ENCODE measurements at places on chromosomes 2 and 18. TPM values are rescaled to one million over a fixed set of nuclear protein-coding genes. Genes with fewer than 3 reads are reported as not detected.

- DNase-seq, result no peak
These were observed 18.6 kb downstream of the BUB1 start for GRCh38 chr2:110659248-110659647.

GRCh38 chr2:212904646-212905045, 246.8 kb downstream of the IKZF2 start:
- DNase-seq, result no peak

GRCh38 chr2:25340181-25340921, 1.4 kb downstream of the DNMT3A start:
- DNase-seq, result no peak

GRCh38 chr2:236755278-236755840, 185.7 kb downstream of the ACKR3 start:
- no peak for DNase-seq

GRCh38 chr2:7111626-7112025, 194.4 kb downstream of the RNF144A start:
- no peak for DNase-seq

GRCh38 chr18:7902399-7902839, 335.3 kb downstream of the PTPRM start:
- DNase-seq, result no peak

DNA sequence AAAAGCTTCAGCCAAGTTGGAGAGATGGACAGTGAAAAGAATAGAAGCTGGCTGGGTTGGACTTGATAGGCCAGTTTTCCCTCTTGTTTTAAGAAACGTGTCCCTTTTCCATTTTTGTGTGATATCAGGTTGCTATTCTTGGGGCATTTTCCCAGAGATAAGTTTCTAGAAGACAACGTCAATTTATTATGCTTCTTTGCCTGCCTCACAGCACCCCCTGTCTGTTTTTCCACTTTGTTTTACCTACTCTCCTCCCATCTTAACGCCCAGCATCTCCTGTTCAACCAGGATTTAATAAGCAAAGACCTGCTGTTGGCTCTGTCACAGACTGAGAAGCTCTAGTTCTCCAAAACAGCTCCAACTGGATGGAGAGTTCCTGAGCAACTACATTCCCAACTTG, 317.8 kb upstream of the ZNF521 start:
- no peak for DNase-seq

GRCh38 chr2:62920070-62920469, 130.6 kb upstream of the OTX1 start:
- DNase-seq, result no peak

- no peak for DNase-seq
These were observed 87.3 kb downstream of the COLEC12 start for GRCh38 chr18:413233-413632.

GRCh38 chr2:11160256-11160655, 5.0 kb downstream of the SLC66A3 start:
- DNase-seq, result no peak

DNA sequence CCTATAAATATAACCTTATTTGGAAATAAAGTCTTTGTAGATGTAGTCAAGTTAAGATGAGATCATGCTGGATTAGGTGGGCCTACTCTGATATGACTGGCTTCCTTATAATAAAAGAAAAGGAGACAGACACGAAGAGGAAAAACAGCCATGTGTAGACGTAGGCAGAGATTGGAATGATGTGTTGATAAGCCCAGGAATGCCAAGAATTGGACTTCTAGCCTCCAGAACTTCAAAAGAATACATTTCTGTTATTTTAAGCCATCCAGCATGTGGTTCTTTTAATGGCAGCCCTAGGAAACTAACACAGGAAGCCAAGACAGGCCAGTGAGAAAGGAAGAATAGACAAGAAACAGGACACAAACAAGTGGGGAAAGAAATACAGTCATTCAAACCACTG, 68.6 kb downstream of the NYAP2 start:
- no peak for DNase-seq

DNA sequence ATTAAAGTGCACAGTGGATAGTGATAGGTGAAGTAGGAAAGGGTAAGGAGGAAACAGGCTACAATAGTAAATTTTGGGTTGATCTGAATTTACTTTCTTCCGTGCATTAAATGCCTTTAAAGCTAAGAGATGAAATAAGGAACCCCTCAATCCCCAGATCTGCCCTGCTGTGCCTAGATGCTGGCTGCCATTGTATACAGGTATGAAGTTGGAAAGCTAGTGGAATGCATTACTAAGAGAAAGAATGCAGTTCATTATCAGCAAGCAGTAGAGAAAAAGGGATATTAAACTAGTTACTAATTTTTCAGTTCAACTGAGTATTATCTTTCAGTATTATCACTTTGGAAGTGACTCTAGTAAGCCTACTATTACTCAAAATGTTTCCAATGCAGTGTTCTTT, 93.3 kb downstream of the WDPCP start:
- no peak for DNase-seq

- DNase-seq, result no peak
These were observed 95.4 kb downstream of the ZBTB7C start for GRCh38 chr18:48313792-48314191.

- no peak for DNase-seq
These were observed 223.5 kb downstream of the EIPR1 start for GRCh38 chr2:3154146-3154545.

GRCh38 chr18:61719671-61720070, 173.1 kb downstream of the RNF152 start:
- DNase-seq, result peak; percentile 68

DNA sequence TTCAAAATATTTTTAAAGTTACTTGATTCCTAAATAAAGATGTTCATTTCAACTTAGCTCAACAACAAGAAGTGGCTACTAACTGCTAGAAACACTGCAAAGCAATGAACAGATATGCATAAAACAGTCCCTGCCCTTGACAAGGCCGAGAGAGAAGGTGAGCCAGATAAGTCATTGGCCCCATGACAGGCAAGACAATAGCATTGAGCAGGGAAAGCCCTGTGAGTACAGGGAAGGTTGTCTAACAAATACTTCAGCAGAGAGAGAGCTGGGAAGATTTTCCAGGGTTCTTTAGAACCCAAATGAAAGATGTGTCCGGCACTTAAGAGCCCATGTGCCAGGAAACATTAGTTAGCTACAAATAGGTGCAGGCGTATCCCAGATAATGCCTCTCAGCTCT, 4.7 kb downstream of the LAMA1 start:
- no peak for DNase-seq

DNA sequence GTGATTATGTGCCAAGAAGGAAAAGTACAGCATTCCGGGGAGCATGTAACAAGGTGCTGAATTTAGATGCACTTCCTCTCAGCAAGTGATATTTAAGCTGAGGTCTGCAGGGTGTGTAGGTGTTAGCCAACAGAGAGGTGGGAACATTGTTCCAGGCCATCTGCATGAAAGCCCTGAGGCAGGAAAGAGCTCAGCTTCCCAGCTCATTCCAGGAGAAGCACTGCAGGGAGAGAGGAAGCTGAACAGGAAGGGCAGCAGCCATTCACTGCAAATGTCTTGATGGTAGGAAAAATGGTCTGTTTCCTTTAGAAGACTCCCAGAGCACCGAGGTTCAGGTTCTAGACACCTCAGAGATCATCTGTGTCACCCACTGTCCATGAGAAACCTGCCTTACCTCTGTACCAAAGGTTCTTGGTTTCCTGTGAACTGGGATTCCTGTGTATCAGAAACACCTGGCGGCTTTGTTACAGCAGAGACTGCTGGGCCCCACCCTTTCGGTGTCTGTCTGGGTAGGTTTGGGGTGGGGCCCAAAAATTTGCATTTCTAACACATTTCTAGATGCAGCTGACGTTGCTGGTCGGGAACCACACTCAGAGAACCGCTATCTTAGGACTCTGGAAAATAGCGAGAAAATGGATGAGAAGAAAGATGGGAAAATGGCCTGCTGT, 84.0 kb downstream of the RTN4 start:
- DNase-seq, result peak; percentile 16

DNA sequence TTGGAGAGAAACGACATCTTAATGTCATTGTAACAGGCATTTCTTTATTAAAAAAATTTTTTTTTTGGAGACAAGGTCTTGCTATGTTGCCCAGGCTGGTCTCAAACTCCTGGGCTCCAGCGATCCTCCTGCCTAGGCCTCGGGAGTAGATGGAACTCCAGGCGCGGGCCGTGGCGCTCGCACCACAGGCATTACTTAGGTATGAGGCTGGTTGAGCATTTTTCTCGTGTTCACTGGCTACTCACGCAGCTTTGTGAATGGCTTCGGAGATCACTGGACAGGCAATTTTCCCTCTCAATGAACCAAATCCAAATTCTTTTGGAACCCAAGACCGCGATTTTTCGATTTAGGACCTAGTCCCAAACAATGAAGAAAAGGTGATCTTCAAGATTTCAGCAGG, 795 bp upstream of the TCF7L1 start:
- DNase-seq, result no peak

GRCh38 chr2:165793161-165793778, 777 bp downstream of the GALNT3 start:
- no peak for DNase-seq

- DNase-seq, result no peak
These were observed 39.0 kb downstream of the VAPA start for GRCh38 chr18:9952633-9953416.

DNA sequence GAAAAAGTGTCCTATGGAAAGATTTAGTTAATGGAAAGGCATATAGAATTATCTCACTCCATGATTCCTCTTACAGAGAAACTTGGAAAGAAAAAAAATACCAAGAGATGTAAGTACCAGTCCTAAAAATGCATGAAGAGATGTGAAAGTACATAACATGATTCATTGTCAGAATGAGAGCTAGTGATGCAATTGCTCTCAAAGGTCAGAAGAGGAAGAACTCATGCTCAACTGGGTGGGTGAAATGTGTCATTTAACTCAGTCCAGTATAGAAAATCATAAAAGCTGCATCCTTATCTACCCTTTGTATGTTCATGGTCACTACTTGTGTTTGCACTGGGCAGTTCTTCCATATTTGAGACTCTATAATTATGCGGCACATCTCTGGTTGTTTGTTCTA, 300.0 kb upstream of the PIK3C3 start:
- no peak for DNase-seq

DNA sequence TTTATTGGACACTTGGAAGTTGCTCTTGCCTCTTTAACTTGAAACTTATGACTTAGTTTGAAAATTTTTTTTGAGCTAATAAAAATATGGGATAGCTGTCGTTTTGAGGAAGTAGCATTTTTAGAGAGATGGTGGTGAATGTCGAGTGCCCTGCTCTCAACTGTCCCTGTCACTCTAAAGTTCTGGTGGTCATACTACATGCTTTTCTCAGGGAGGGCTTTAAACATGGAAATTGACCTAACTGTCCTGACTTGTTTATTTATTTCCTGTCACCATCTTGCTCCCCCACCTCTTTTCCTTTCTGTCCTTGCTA, 16.0 kb downstream of the CEP192 start:
- DNase-seq, result no peak

- DNase-seq, result no peak
These were observed 18.7 kb downstream of the IMMT start for GRCh38 chr2:86176597-86176996.

- no peak for DNase-seq
These were observed 206.1 kb upstream of the HDAC4 start for GRCh38 chr2:239606741-239607516.

- DNase-seq, result no peak
These were observed 953.5 kb downstream of the CNTNAP5 start for GRCh38 chr2:124978597-124978996.

DNA sequence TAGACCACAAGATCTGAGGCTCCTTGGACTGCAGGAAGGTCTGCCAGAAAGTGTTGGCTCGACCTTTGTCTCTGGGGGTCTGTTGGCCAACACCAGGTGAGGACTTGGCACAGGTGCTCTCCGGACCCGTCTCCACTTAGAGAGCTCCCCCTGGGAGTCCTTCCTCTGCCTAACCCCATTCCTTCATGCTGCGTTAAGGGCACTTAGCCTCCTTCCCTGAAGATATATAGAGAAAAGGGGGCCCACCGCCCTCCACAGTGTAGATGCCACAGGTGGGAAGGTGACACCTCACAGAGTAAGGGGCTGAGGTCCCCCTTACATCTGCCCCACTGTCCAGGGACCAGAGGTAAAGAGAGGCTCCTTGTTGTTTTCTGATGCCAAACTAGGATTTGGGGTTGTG, 8.2 kb downstream of the IGFBP5 start:
- DNase-seq, result no peak

DNA sequence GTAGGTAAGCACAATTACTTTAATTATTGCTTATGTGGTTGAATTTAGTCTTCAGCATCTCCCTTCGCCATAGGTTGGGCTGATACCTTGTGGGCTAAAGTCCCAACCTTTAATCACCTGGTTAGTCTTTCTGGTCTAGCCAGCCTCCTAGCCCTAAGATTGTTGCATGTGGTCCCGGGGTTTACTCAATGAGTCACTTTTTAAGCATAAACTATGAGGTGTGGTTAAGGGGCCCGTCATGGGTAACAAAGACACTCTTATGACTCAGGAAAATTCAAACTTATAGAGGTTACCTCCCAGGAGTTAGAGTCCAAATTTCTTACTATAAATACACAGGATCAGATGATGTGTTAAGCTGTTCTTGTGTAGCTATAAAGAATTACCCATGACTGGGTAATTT, 841.6 kb downstream of the TRIB2 start:
- DNase-seq, result no peak

- no peak for DNase-seq
These were observed 49.2 kb upstream of the NEMP2 start for GRCh38 chr2:190583507-190584337.

DNA sequence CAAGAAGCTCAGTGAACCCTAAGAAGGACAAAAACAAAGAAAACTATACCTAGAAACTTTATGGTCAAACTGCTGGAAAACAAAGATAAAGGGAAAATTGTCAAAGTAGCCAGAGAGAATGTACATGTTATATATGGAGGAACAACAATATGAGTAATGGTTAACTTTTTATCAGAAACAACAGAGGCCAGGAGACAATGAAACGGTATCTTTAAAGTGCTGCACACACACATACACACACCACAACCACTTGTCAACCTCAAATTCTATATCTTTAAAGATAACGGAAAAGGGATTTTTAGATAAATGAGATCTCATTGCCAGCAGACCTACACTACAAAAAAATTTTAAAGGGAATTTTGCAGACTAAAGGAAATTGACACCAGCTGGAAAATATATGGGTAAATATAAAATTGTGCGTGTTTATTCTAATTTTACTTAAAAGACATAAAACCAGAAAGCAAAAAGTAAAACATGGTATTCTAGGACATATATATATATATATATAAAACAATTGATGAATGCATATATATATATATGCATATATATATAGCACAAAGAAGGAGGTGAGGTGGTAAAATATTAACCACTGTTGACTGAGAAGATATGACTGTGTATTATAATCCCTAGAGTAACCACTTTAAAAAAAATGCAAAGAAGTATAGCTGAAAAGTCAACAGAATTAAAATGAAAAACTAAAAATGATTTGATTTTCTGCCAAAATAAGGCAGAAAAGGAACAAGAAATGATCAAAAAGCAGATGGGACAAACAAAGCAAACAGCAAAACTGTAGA, 172.0 kb downstream of the SRBD1 start:
- DNase-seq, result no peak

- DNase-seq, result no peak
These were observed 1.3 kb downstream of the USP34 start for GRCh38 chr2:61469424-61470121.

Gene DYSF
- 300 TPM for total RNA-seq

Gene OTOS
- total RNA-seq, result not detected

Gene SAG
- not detected for total RNA-seq

Gene GCKR
- 1.8 TPM for total RNA-seq

Gene CRACDL
- total RNA-seq, result 13.3 TPM

Gene RBM43
- total RNA-seq, result 5.6 TPM

Gene SATB2
- 5.0 TPM for total RNA-seq

Gene OSR1
- 1.3 TPM for total RNA-seq

Gene ASTL
- total RNA-seq, result not detected

Gene SERPINB7
- 0.58 TPM for total RNA-seq

Gene REEP1
- 0.06 TPM for total RNA-seq

Gene SNTG2
- total RNA-seq, result 1.5 TPM

Gene DNAJC5G
- total RNA-seq, result 0.47 TPM

Gene PAX8
- 30.2 TPM for total RNA-seq

Gene HOXD10
- 2.0 TPM for total RNA-seq

Measured in glomerular endothelial cell (primary cell).